ENCODE measurements at places on chromosomes 11 and 22. TPM values are rescaled to one million over a fixed set of nuclear protein-coding genes. Genes with fewer than 3 reads are reported as not detected.

The FAM180B gene
- polyA plus RNA-seq = 0.10 TPM

The PHF21B gene
- polyA plus RNA-seq = 0.10 TPM

The OR51I1 gene
- polyA plus RNA-seq = not detected

The APOA1 gene
- 18.2 TPM for polyA plus RNA-seq

The OR8G5 gene
- 0.13 TPM for polyA plus RNA-seq

The TCN1 gene
- 0.43 TPM for polyA plus RNA-seq

The TSPAN32 gene
- polyA plus RNA-seq = 6.8 TPM

The TBX1 gene
- polyA plus RNA-seq = 5.6 TPM

The TRPC6 gene
- 3.3 TPM for polyA plus RNA-seq

The ROBO3 gene
- 13.5 TPM for polyA plus RNA-seq

The GP1BB gene
- polyA plus RNA-seq = 1.9 TPM

The CEND1 gene
- 0.14 TPM for polyA plus RNA-seq

The ZNF215 gene
- 0.26 TPM for polyA plus RNA-seq

The FOLR1 gene
- 212 TPM for polyA plus RNA-seq

The RGL4 gene
- polyA plus RNA-seq = 2.1 TPM

The SMTNL1 gene
- polyA plus RNA-seq = not detected

The ANO5 gene
- polyA plus RNA-seq = 1.0 TPM

The B3GAT1 gene
- 0.14 TPM for polyA plus RNA-seq

The GLYATL2 gene
- polyA plus RNA-seq = 0.06 TPM

The GLYATL1 gene
- polyA plus RNA-seq = 0.05 TPM
